ENCODE measurements at places on chromosomes 3 and 15.
A peak's percentile ranks its signal among the peaks of the same experiment; 100 is the strongest.

DNA sequence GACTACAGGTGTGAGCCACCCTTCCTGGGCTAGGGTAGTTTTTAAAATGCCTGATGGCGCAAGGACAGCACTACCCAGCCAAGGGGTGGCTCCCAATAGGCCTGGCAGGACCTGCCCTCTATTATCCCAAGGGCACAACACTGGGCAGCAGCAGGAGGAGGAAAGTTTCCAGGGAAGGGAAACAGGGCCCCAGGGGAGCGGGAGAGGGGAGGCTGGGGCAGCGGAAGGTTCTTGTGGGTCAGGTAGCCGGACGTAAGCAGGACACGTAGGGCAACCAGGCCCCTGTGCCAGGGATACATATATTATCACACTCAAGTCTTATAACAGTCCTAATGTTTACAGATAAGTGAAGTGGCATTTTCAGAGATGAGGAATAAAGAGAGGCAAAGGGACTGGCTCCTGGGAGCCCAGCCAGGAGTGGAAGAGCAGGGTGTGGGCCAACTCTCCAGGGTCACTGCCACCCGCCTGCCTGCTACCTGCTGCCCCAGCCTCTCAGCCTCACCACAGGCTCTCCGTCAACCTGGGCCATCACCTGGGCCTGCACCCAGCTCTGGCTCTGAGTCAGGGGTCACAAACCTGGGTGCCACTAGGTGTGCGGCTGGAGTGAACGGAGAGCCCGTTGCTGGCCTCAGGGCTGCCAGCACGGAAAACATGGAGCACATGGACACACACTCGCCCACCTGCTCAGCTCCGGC is 73.2 kb upstream of the SNRPA1 start:
- no peak for DNase-seq

DNA sequence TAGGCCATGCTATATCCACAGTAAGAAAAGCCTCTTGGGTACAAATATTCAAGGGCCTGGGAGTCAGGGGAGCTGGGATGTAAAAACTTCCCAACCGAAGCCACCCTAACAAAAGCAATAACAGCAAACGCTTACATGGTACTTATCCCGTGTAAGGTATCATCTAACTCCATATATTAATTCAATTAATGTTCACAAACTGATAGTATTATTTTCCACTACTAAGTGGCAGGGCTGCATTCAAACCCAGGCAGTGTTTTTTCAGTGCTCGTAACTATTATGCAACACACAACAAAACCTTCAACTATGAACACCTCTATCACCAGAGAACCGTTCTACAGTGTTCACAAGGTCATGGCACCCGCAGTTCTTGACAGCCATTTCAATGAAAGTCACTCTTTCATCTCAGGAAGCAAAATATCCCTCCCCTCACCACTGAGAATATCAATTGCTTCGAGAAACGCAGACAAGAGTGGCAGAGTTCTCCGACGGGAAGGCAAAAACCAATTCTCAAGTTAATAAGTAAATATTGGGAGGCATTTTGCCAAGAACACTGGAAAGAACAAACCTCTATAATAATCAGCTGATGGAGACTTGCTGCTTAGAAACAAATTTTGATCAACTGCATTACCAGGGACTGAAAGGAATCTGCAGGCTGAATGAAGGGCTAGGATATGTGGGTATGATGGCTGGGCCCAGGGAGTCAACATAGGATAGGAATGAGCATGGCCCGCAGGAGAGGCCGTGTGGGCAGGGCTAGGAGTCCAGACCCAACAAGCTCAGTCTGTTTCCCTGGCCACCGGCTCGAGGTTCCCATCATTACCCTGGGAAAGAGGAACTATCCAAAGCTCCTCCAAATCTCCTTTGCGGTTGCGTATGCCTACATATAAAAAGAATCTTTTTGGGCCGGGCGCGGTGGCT is 72.3 kb downstream of the XXYLT1 start:
- DNase-seq = no peak

GRCh38 chr3:14282706-14283075 is 104.1 kb downstream of the LSM3 start:
- no peak for DNase-seq

DNA sequence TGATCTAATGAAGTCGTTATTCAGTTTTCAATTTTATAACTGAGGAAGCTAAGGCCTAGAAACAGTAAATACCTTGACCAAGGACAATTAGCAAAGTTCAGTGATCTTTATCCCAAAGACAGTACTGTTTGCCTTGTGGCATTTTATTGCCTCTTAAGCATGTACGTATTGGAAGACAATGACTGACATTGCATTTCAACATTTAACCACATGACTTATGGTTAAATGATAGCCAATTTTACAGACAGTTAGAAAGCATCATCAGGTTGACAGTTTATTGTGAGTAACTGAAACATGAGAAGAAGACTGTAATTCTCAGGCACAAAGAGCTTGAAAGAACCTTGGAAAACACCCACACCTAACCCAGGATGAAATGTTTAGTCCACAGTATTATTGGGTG is 390.8 kb upstream of the ZNF385D start:
- DNase-seq = peak; percentile 61

GRCh38 chr15:70507772-70508371 is 255.5 kb downstream of the UACA start:
- DNase-seq = peak; percentile 90

DNA sequence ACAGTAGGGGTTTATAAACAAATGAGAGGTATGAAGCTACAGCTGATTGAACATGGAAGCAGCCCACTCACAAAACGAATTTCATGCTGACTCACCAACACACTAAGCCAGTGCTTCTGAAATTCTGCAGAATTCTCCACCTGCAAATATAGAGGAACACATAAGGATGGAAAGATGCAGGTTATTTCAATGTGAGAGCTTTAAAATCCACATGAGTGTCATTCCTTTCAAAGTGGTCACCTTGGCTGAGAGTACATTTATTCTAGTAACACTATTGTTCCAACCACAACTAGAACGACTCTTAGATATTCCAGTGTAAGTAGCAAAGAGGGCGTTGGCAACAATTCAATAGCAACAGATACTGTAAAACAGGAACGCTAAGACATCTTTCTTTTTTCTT is 189.9 kb upstream of the TSC22D2 start:
- no peak for DNase-seq

- DNase-seq = peak; percentile 37
Measured at GRCh38 chr3:48997714-48998637, 7.9 kb downstream of the P4HTM start.

Data from DMS153 (cell line).